ENCODE measurements at places on chromosomes 7 and 10.
A peak's percentile ranks its signal among the peaks of the same experiment; 100 is the strongest.

GRCh38 chr10:79400146-79401004, 45.0 kb downstream of the ZCCHC24 start:
- peak; percentile 37 for DNase-seq

GRCh38 chr10:5283305-5284158, 81.2 kb upstream of the UCN3 start:
- DNase-seq, result no peak

DNA sequence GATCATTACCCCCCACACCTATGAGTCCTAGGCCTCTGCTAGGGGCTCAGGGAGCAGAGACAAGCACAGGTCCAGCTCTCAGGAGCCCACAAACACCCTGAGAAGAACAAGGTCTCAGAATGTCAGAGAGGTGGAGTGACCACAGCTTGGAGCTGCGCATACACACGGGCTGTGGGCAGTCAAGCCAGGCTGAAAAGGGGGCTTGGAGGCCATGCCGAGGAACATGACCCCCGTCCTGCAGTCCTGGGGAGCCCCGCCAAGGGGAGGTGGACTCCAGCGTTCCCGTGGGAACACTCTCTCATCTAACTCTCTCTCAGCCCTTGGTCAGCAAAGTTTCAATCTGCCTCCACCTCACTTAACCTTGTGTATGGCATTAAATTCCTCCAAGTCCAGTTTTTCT, 7.8 kb upstream of the MMP21 start:
- DNase-seq, result no peak

GRCh38 chr7:69643708-69644445, 45.6 kb downstream of the AUTS2 start:
- no peak for DNase-seq

DNA sequence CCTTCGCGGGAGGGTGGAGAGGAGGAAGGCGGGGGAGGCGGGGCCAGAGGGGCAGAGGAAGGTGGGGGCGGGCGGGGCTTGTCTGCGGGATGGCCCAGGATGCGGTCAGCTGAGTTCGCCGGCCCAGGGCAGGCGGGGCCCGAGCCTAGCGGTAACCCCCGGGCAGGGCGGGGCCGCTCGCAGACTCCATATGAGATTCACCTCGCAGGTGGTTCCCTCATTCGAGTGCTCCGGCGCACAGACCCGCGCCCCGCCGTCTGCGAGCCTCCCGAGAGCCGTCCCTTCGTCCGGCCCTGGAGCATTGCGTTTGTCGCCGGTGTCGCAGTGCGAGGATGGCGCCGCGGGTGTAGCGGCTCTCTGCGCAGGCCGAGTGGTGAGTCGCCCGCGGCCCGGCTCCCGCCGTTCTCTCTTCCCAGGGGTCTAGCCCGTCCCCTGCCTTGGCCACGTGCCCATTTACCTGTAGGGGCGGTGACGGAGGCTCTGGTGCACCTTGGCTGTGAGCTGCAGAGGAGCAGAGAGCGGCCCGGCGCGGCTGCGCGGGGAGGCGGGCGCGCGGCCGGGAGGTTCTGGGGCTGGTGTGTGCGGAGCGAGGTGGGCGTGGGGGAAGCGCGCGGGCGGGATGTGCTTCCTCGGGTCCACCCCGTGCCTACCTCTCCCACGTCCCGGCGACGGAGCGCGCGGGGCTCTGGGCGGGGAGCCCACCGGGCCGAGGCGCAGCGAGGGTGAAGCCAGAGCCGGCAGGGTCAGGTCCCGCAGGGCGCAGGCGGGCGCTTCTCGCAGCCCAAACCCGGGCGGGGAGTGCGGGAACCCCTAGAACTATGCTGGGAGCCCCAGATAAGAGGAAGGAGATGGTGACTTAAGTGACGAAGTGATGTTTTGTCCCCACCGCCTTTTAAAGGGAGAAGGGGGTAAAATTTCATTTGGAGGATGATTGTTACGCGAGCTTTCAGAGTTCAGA, at the start of gene UPP1:
Gene UPP1 (plus strand): TSS at position 220 of the 958 bp plus-strand sequence. CDS start 5,519 bp downstream, outside the sequence.
- DNase-seq, result peak; percentile 87

GRCh38 chr10:675532-675931, 13.9 kb downstream of the DIP2C start:
- DNase-seq, result no peak

DNA sequence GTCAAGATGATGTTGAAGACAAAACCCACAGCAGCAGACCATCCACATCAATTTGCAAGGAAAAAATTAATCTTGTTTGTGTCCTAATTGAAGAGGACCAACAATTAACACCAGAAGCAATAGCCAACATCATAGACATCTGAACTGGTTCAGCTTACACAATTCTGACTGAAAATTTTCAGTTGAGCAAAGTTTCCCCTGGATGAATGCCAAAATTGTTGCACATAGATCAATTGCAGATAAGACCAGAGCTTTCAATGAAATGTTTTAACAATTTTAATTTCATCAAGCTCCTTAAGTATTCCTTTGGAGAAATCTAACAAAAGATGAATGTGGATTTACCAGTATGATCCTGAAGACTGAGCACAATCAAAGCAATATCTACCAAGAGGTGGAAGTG, 168.6 kb downstream of the CTNNA3 start:
- DNase-seq, result no peak

GRCh38 chr10:102153093-102153620, 968 bp downstream of the NOLC1 start:
- DNase-seq, result no peak

DNA sequence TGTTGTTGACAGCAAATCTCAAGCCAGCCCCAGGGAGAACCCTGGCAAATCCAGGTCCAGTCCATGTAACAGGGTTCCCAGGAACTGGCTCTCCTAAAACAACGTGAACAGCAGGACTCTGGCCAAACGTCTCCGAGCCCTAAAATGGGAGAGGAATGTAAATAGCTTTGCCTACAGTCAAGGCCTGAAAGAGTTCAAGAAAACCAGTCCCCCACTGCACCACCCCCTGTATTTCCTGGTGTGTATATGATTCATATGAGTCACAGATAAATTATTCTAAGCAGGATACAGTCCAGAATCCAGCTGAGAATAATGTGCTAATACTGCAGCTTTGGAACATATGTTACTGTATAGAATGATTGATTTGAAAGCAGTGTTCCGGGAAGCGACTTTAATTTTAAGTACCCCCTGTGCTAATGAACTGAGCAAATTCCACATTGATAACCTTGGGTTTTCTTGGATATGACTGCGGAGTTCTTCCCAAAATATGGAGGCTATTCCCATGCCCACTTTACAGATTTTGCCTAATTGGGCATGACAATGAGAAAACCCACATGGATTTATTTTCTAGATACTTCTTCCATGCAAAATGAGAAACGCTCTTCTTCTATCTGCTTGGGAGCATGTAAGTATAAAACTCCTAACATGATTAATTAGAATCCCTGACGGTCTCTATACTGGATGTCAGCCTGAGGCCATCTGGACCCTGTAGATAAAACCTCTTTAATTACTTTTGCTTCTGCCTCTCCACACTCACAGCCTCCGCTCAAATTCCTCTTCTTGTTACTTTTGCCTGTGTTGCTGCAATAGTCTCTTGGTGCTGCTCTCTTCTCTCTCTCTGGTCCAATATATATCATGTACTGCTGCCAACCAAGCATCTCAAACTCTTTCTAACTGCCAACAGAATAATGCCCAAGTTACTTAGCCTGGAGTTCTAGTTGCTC, 50.2 kb downstream of the LAMB4 start:
- no peak for DNase-seq

DNA sequence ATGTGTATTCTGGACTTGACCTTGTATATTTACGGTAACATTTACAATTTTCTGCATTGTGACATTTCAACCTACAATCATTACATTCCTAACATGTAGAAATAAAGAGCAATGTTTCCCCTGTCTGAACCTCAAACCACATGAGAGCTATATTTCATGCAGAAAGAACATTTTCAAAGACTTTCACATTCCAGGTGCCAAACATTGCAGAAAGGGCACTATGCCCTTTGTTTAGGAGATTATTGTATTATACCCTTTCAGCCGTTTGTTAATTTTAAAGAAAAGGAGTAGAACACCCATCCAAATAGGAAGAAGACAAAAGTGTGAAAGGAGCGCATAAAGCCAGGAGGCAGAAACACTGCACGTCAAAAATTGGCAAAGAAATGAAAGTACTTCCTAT, 260.4 kb downstream of the RELN start:
- no peak for DNase-seq

DNA sequence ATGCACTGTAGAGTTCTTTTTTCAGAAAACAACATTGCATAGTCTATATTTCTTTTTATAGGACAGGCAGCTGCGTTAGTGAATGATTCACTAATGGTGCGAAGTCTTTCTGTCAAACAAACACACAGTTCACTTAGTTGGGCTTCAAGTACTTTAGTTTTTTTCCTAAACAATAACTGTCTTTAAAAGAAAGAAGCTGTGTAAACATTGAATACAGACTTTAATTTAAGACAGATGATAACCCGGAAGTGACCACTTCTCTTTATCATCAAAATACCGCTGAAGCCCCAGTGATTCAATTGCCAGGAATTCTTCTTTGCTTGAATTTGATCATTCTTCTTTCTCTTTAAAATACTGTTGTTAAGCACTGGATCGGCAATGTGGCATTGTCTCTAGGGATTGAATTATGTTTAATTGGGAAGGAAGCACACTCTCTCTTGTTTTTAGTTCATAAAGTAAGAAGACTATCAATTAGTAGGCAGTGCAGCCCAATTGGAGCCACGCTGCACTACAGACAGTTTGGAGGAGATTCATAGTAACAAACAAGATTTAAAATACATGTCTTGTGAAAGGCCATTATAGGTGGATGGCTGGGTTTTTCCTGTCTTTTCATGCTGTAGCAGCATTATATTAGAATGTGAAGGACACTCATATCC, 30.4 kb downstream of the CNTNAP2 start:
- DNase-seq, result no peak

DNA sequence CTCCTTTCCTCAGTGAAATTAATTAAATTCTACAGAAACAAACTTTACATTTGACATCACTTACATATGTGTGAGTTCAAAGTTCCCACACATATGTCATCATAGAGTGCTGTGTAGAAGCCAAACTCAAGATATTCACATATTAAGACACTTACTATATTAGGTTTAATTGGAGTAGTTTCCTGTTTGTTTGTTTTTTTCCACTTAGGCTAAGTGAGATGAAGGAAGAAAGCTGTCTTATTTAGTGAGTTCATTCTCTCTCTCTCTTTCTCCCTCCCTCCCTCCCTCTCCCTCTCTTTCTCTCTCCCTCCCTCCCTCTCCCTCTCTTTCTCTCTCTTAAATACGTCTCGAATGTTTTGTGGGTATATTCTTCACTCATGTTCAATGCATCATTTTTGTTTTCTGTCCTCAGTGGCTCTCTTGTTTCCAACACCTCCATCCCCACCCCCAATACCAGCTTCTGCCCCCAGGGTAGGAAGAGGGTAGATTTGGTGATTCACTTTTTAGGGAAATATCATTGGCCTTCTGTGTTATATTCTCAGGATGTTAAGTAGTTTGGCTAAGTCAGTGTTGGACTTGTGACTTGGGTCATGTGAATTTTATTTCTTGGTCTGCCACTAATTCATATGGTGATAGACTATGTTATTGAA, 262.0 kb downstream of the FRMD4A start:
- no peak for DNase-seq

GRCh38 chr7:3065724-3066143, 22.1 kb upstream of the CARD11 start:
- peak; percentile 33 for DNase-seq

GRCh38 chr7:81573128-81573527, 196.7 kb downstream of the HGF start:
- no peak for DNase-seq

DNA sequence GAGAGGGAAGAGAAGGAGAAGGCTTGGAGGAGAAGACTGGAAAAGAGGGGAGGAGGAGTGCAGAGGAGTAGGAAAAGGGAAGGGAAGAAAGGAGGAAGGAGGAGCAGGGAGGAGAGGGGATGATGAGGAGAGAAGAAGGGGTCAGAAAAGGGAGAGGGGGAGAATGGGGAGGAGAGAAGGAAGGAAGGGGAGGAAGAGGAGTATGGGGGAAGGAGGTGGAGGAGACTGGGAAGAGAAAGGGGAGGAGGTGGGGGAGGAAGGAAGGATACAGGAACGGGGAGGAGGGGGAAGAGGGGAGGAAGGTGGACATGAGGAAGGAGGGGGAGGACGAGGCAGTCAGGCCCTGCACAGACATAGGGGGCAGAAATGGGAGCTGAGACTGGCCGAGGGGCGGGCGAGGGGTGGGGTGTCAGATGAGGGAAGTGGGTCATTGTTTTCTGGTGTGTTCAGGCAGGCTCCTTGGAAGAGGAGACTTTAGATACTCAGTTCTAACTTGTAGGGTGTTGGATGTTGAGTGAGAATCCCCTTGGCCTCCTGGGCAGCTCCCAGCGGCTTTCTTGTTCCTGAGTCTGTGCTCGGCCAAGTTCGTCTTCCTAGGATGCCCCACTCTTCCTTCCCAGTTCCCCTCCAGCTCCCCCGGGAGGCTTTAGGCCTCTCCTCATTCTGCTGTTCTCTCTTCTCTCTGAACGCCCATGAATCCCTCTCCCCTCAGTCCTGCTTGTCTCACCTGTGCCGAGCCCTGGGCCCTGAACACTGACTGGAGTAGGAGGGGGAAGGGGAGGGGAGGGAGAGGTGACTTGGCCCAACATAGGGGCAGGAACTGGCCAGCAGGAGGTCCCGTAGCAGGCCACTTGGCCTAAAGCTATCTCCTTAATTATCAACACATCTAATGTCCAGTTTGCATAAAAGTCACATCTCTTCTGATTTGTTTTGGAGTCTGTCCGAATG, 12.8 kb upstream of the CRHR2 start:
- DNase-seq, result no peak

- no peak for DNase-seq
Observed at GRCh38 chr10:58755677-58756076, 243.0 kb downstream of the BICC1 start.

GRCh38 chr10:115921795-115922194, 351.2 kb downstream of the GFRA1 start:
- DNase-seq, result no peak

- no peak for DNase-seq
Observed at GRCh38 chr10:130740166-130740565, 571.4 kb downstream of the TCERG1L start.

GRCh38 chr7:135938563-135938962, 38.6 kb downstream of the MTPN start:
- no peak for DNase-seq

DNA sequence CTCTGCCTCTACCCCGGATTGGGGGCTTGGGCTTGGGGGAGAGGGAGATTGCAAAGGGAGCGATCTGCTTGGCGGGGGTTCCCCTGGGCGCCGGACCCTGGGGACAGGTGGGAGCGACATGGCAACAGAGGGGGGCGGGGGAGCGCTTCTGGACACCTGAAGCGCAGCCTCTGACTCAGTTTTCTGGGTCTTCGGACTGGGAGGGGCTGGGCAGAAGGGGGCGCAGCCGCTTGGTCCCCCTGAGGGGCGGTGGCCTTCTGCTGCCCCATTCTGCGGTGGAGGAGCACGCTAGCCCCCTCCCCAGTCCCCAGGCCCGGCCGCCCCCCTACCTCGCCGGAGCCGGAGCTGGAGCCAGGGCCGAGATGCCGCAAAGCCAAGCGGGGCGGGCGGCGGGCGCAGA, 380 bp downstream of the NAT16 start:
- DNase-seq, result no peak

DNA sequence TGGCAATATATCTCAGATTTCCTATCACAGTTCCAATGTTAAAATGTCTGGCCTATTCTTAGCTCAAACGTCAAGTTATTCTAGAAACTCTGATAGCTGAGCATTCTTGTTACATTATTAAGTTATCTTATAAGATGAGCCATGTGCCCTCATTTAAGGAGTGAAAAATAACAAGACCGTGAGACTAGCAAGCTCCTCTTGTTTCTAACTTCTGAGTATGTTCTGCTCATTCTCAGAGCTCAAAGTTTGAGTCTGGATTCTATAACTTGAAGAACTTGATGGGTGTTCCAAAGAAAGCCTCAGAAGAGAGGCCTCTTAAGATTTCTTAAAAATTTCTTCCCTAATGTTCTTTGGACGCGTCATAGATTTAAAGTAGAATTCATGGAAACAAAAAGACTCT, 215.2 kb downstream of the HTR7 start:
- DNase-seq, result no peak

- no peak for DNase-seq
Observed at GRCh38 chr7:43077285-43077684, 35.2 kb upstream of the HECW1 start.

Measured in activated CD8-positive, alpha-beta memory T cell treated with anti-CD3 and anti-CD28 coated beads for 1 hour (primary cell).